Gastrocnemius medialis (tissue), 4 donors: ENCODE measurements at places on chromosomes 2 and 18. TPM values are rescaled to one million over a fixed set of nuclear protein-coding genes. Genes with fewer than 3 reads are reported as not detected.

The ACVR1C gene
- total RNA-seq: 0.62 TPM

- no peak for DNase-seq
Measured at GRCh38 chr2:20615068-20615465, 35.8 kb downstream of the HS1BP3 start.

The CPLX4 gene
- total RNA-seq: not detected

- DNase-seq: no peak
Measured at GRCh38 chr2:129606496-129607270, 372.8 kb upstream of the RAB6C start.

The NR4A2 gene
- total RNA-seq: 1.7 TPM

The CHRND gene
- 119 TPM for total RNA-seq

The SIX2 gene
- 28.9 TPM for total RNA-seq

- DNase-seq: no peak
Measured at GRCh38 chr2:239399433-239399920, 1.3 kb downstream of the HDAC4 start.

DNA sequence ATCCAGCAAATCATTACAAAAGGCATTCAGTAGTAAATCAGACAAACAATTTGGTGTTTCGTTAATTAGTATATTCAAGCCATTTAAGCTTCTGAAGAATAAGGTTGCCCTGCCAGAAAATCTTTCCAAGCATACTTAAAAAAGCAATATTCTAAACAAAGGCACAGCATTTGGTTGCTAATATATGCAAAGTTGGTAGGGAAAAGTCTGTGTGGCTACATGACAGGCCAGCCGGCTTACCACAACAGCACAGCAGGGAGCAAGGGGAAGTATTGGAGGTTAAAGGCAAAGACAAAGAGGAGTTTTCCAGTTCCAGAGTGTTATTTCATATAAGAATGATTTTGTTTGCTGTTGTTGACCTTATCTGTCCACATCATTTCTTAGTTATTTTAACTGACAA lies 282.3 kb downstream of the MBD5 start:
- DNase-seq: no peak

DNA sequence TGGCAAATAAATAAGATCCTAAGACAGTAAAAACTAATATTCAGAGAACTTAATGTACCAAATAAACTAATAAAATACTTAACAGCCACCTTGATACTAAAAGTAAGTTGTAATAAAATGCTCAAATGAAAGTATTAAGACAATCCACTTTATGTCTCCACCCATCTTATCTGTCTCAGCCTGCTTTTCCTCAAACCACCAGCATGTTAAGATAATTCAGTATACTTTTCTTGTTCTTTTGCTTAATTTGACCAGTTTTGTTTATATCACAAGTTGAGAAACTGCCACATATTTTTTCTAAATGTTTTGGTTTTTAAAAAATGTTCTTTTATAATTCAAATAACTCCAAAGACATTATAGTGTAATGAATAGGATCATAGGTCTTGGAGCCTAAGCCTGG lies 142.0 kb downstream of the MBD5 start:
- no peak for DNase-seq

DNA sequence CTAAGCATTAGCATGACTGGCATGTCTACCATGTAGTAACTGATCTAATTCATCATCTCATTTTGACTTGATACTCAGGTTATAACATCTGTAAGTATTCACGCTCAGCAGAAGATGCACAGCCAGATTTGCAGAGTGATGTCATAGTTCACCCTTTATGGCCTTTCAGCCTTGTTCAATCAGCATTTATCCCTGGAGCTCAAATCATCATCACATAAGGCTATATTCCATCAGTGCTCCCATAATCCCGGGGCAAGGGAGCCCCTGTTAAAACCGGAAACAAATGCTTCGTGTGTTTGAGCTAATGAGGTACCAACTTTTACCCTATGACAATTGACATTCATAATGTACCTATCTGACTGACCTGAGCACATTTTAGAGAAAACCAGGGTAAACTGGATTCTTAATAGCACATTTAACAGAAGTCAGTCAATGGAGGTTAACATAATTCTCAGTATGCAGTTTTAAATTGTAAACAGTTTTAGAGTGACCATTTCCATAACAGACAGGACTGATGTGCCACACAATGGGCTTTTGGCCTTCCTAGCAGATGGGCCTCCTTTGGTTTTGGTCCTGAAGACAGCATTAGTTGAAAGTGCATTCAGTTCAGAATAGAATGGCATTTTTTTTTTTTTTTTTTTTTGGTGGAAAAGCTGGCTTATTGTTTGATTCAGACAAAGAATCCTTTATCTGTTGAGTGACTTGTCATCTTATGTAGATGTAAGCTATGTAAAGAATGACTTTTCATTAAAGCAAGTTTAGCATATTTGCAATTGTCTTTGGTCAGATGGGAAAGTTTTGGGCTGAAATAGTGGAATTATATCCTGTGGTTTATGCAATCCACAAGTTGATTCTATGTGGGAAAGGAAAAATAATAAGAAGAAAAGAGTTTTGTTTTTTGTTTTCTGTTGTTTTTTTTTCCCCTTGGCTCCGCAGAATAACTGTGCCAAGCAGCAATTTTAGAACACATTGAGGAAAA lies 866.0 kb upstream of the ACVR2A start:
- no peak for DNase-seq

The RGPD4 gene
- total RNA-seq: not detected

The PIGN gene
- total RNA-seq: 18.7 TPM

- peak; percentile 35 for DNase-seq
Measured at GRCh38 chr2:121075006-121075551, 209.9 kb downstream of the TFCP2L1 start.

GRCh38 chr2:135246711-135247270 lies 194.7 kb downstream of the RAB3GAP1 start:
- no peak for DNase-seq

DNA sequence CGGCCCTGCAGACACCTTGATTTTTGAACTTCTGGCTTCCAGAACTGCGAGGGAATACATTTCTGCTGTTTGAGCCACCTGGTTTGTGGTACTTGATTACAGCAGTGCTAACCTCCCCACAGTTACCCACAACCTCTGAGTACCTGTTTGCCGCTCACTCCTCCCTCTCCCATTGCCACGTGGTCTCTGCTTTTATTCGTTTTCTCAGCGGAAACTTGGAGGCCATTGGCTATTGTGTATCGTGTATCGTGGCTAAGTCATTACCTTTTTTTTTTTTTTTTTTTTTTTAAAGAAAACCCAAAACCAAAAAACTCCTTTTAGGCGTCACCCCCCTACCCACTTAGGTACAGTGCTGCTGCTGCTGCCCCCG lies 90.8 kb downstream of the AGAP1 start:
- DNase-seq: no peak

The NRP2 gene
- 2.3 TPM for total RNA-seq

DNA sequence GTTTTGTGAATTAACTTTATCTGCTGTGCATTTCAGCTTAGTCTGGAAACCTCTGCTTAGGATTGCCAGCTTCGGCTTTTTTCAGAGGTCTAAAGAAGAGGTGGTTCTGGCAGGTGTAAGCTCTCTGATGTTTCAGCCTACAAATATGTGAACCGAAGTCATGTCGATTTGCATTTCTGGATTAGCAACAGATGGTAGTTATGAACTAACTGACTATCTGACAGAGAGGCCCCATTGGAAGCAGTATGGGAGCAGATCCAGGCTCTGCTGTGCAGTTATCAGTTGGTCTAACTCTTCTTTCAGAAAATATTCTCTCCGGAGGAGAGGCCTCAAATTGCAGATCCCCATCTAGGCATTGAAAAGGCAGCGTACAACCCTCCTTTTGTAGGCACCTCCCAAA lies 32.7 kb upstream of the SPRED2 start:
- no peak for DNase-seq

The LRRTM1 gene
- total RNA-seq: not detected

GRCh38 chr2:104443145-104443544 lies 410.8 kb upstream of the POU3F3 start:
- DNase-seq: no peak

The CTNNA2 gene
- not detected for total RNA-seq

- DNase-seq: no peak
Measured at GRCh38 chr2:198173242-198173641, 368.8 kb downstream of the PLCL1 start.

GRCh38 chr2:186636800-186637496 lies 47.1 kb downstream of the ITGAV start:
- DNase-seq: no peak

DNA sequence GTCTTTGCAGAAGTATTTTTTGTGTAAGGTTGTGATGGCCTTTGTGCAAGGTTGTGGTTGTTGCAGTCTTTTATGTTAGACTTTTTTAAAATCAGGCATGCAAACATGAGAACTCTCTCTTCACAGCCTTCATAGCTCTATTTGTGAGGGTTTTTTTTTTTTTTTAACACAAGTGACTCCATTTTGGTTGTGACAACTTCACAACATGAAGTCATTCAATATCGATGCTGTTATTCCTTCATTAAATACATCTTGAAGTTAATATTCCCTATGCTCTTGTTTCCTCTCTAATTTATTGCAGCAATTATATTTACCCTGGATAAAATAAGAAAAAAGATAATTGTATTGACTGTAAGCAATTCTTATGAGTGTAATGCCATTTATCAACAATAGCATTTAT lies 35.5 kb downstream of the DHRS9 start:
- no peak for DNase-seq

The EIF2AK3 gene
- 5.9 TPM for total RNA-seq

The DCDC2C gene
- not detected for total RNA-seq
